ENCODE measurements at places on chromosomes 12 and 14.

- peak; percentile 7 for DNase-seq
Measured at GRCh38 chr12:59004456-59004855, 84.2 kb upstream of the LRIG3 start.

DNA sequence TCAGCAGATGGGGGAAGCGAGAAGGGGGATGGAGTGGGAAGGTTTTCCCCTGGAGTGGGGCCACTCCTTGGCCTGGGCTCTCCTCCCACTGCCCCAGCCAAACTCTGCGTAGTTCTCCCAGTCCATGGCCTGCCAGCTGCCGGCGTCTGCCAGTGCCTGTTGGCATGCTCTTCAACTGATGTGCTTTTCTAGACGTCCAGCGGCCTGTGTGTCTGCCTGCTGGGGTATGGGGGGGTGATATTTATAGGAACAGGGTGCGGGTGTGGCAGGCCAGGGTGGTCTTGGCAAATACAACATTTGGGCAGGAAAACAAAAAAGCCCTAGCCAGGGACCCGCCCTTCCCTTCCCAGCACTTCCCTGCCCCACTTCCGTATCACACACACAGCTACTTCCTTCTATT is 786.3 kb upstream of the NOVA1 start:
- DNase-seq, result no peak

DNA sequence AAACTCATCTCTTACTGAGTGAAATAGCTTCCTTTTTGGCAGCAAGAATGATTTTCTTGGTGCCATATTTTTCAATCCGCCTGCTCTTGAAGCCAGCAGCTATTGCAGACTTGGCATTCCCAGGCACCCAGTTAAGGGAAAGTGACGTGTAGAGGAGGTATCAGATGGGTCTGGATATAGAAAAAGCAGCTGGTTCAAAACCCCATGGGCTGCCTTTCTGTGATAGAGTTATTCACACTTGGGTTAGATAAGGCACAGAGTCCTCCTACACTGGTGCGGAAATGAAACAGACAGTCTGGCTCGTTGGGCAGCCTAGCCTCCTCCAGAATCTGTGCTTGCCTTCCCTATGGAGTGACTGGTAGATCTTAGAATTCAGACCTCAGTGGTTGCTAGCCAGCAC is 62.2 kb downstream of the PTPN11 start:
- DNase-seq, result no peak

DNA sequence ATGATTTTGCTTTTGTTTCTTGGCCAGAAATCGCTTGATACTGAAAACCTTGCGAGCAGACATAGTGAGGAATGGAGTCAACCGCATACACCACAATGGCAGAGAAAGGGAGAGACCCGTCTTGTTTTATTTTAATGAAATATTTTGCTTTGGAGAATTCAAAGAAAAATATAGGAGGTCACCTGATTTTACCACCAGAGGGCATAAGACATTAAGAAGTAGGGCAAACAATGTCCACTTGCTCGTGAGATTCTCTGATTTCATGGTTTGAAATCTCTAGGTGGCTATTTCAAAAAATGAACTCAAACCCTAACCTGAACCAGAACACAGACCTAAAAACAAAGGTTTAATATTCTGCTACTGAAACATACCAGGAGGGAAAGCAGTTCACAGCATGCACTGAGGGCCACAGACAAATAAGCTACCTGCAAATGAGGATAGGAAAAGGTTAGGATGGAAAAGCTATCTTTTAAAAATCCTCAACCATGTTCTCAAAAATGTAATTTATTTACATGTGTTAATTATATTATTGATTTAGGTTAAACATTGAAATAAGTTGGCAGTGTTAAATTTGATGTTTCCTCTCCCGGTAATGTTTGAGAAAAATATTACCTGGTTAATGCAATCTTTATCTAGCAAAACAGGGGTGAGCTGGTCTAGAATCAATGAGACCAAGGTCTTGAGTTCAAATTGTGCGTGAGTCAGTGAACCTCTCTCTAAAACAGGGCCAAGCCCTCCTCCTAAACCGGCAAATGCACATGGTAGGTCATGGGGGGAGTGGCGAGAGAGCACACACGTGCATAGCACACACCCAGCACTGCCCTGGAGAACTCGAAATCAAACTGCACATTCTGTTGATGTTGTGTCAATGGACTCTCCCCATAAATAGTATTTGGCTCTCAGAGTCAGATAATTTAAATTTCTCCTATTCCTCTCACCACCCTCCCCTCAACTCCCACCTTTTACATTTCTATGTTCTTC is 12.5 kb downstream of the IFNG-AS1 start:
- DNase-seq, result peak; percentile 14

GRCh38 chr12:10223208-10223607 is 10.5 kb downstream of the GABARAPL1 start:
- DNase-seq, result no peak

- DNase-seq, result no peak
Measured at GRCh38 chr14:94171208-94171607, 2.9 kb upstream of the PPP4R4 start.

DNA sequence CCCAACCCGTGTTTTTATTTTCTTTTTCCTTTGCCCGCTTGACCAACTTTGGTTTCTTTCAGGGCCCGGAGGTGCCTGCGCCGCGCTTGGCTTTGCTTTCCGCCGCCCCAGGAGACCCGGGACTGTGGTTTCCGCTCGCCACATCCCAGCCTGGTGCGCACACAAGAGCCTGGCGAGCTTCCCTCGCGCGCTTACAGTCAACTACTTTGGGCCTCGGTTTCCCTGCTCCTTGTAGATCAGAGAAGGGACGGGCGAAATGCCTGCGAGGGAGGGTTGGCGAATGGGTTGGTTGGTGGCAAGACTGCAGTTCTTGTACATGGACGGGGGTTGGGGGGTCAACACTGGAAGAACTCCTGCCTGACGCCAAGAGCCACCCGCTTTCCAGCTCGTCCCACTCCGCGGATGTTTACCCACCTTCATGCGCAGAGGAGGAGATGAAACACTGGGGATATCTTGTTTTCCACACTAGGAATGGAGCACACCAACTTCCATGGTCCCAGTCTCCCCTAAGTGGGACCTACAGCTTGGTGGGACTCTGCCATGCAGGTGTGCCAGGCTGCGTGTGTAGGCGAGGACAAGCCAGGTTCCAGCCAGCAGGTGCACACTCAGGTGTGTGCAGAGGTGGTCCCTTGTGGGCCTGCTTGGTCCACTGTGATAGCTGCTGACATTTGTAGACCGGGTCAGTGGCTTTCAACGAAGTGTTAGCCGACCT is 16.6 kb upstream of the TBX3 start:
- no peak for DNase-seq

GRCh38 chr14:76927971-76928700 is 100.4 kb downstream of the IRF2BPL start:
- DNase-seq, result no peak

GRCh38 chr12:11136075-11136474 is 1.6 kb upstream of the TAS2R30 start:
- DNase-seq, result no peak

- no peak for DNase-seq
Measured at GRCh38 chr12:21941506-21942376, 515 bp upstream of the ABCC9 start.

DNA sequence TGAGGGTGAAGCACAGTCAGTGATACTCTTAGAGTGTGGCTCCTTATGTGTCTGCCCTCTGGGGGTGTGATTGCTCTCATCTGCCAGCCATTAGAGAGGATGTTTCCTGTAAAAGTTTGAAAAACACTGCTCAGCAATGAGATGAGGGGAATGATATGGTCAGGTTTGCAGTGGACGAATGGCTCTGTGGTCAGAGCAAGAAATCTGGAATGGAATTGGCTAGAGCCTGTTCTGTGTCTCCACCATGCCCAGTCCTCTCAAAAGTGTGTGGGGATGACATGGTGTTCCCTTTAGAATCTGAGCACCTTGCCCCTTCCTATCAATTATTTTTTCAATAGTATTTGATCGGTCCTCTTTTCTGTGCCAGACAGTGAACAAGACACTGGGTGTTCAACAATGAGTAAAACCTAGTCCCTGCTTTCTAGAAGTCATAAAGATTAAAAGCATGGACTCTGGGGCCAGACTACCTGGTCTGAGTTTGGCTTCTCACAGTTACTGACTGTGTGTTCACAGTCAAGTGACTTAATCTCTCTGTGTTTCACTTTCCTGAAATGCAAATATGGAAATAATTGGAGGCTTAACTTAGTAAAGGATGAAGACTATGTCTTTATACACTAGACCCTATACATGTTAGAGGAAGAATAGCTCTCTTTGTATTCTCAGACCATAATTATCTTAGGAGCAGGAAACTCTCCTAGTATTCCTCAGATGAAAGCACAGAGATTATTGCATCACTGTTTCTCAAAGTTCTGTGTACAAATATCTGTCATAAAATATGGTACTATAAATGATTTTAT is 1.6 kb downstream of the ACSS3 start:
- no peak for DNase-seq

GRCh38 chr14:70011098-70011497 is 131.9 kb downstream of the SMOC1 start:
- no peak for DNase-seq

DNA sequence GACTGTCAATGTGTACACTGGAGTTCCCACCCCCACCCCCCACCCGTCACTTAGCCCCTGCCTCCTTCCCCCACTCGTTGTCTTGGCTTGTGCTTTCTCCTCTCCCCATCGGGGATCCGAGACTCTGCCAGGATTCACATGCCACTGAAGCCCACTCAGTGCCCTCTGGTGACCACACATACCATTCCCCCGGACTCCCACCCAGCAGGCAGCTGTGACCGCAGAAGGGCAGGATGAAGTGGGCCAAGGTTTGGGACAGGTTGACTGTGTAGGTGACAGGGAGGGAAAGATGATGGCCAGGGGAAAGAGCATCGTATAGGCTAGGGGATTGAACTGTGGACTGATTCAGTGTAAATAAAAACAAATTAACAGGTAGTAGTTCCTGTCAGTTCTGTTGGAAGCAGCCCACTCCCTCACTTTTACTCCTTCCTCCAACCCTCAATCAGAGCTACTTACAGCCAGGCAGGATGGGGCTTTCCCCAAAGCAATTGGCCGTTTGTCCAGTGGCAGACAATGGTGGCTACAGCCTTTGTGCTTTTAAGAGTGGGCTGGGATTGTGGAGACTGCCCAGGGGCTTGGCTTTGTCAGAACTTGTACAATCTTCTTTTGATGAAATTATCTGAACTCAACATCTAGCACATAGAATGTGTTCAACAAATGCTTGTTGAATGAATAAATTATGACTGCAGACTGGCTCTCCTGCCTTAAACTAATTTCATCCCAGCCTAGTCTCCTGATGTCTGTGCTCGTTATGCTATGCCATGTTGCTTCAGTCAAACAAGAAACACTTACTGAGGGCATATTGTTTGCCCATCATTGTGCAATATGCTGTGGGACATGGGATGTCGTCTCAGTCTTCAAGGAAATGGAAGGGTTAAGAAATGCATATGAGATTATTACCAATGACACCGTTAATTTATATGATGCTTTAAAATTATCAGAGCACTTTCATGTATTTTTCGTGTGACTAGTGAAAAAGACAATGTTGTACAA is 30.2 kb downstream of the TTC9 start:
- DNase-seq, result no peak

- DNase-seq, result no peak
Measured at GRCh38 chr14:90087433-90087832, 25.6 kb downstream of the KCNK13 start.
